ENCODE measurements at places on chromosomes 5 and 9.

GRCh38 chr5:39076757-39077728 lies 2.8 kb upstream of the RICTOR start:
- DNase-seq = no peak

GRCh38 chr5:111337688-111338087 lies 113.5 kb downstream of the CAMK4 start:
- DNase-seq = no peak

DNA sequence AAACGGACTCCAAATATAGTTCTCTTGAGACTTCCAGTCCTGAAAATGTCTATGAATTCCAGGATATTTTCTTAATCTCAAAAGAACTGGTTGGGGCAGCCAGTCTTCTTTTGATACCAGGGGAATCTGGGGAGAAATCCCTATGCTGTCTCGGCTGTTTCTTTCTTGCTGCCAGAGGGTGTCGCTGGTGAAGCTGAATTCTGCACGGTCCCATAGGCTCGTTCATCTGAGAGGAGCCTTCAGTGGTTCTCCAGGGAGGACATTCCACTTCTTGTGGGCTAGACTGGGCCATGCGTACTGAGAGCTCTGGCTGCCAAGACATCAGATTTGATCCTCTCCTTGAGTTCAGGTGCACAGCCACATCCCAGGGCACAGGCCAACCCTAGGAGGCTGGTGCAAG lies 155.0 kb upstream of the CLINT1 start:
- DNase-seq = no peak

DNA sequence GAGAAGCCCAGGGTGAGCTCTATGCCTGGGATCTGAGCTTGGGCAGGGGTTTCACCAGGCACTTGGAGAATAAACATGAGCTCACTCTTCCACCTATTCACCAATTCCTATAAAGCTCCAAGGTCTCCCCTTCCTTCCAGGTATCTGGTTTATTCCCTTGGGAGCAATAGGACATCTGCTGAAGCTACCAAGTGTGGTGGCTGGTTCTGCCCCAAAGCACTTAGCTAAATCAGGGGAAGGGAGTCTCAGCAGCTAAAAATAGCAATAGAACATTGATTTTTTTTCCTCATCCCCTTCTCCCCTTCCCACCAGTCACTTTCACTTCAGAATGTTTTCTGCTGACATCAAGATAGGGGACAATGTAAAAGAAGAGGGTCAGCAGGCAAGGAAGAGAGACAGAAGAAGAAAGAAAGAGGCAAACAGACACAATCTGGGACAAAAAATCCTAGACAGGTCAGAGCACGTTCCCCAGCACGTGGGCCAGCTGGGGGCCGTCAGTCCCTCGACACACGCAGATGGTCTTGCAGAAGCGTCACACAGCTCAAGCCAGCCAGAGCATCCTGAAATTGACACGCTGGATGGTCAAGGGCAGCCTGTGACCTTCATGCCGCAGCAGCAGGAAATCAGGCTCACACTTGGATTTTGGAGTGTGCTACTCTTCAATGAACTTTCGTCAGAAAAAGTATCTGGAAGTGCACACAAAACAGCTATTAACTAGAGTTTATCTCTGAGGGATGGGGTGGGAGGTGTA lies 176.0 kb downstream of the ZNF608 start:
- no peak for DNase-seq

DNA sequence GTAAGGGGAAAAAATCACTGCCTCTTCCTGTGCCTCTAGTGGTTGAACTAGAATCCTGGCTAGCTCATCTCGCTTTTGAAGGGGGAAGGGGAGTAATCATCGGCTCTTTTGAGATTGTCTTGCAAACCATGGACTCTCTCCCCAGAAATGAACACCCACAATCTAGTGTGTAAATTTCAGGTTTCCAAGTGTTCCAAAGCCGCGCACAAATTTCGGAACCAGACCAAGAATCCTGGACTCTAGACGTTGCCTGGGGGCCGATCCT lies 4.9 kb upstream of the FOXE1 start:
- no peak for DNase-seq

- no peak for DNase-seq
Measured at GRCh38 chr9:86027767-86028166, 71.6 kb downstream of the GOLM1 start.

GRCh38 chr5:64685866-64686265 lies 4.4 kb upstream of the SHISAL2B start:
- no peak for DNase-seq

- DNase-seq = no peak
Measured at GRCh38 chr5:6492934-6493333, 44.3 kb downstream of the UBE2QL1 start.

DNA sequence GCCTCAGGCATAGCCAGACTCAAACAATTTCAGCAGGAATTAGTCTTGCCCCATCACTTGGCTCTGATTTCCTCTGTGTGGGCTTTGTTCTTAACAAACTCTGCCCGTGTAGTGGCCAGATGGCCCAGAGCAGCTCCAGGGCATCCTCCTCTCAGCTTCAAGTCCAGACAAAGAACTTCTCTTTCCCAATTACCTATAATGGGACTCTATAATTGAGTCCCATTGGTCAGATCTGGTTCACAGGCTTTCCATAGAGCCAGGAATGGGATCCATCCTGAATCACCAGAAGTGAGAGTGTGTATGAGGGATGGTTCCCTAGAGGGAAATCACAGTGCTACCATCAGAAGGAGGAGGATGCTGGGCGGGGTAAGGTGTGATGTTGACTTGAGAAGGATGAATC lies 515.8 kb downstream of the KIF4B start:
- no peak for DNase-seq

GRCh38 chr5:128341056-128341455 lies 197.0 kb downstream of the FBN2 start:
- DNase-seq = no peak

GRCh38 chr5:20331826-20332225 lies 343.8 kb upstream of the CDH18 start:
- no peak for DNase-seq

- no peak for DNase-seq
Measured at GRCh38 chr5:95919658-95920057, 42.0 kb downstream of the ELL2 start.

- DNase-seq = no peak
Measured at GRCh38 chr5:111399113-111399512, 113.2 kb downstream of the STARD4 start.

DNA sequence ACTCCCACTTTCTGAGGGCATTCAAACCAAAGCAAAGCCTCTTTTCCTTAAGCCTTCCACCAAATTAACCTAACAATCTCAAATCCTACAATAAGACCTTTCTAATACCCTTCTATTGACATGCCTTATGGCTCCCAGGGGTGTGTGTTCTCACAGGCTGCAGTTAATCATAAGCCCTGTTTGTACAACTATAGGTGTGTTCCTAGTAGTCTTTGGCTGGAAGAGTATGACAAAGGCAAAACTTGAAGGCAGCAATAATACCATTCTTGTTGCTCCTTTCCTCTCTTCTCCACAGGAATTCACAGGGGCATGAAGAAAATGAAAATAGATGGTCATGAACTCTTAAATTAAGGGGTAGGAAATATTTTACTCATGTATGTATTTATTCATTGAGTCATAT lies 10.9 kb upstream of the FBXO38 start:
- DNase-seq = no peak

- DNase-seq = no peak
Measured at GRCh38 chr5:169440107-169440705, 139.3 kb upstream of the SLIT3 start.

- DNase-seq = no peak
Measured at GRCh38 chr9:107895501-107896001, 406.0 kb upstream of the KLF4 start.

DNA sequence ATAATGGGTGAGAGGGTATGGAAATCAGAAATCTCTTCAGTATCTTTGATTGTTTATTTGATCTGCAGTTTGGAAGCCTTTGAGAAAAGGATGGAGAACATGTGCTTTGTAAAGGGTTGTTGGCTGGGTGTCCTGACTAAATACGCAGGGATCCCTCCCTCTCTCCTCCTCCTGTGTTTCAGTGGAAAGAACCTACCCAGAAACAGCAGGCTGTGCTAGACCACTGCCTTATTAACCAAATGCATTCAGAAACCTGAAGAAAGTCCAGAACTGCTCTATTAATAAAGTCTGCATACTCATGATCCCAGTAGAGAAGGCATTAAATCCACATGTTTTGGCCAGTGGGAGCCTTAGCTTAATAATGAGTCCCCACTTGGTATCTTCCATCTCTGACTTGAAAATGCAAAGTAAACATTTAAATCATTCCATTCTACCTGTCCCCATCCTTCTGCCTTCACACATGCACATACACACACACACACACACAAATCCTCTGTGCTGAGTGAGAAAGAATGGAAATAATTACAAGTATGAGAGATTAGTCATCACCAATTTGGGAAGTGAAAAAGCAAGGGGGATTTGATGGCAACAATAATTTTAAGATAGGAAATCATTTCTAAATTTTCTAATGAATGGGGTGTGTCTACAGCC lies 10.0 kb upstream of the LECT2 start:
- no peak for DNase-seq

DNA sequence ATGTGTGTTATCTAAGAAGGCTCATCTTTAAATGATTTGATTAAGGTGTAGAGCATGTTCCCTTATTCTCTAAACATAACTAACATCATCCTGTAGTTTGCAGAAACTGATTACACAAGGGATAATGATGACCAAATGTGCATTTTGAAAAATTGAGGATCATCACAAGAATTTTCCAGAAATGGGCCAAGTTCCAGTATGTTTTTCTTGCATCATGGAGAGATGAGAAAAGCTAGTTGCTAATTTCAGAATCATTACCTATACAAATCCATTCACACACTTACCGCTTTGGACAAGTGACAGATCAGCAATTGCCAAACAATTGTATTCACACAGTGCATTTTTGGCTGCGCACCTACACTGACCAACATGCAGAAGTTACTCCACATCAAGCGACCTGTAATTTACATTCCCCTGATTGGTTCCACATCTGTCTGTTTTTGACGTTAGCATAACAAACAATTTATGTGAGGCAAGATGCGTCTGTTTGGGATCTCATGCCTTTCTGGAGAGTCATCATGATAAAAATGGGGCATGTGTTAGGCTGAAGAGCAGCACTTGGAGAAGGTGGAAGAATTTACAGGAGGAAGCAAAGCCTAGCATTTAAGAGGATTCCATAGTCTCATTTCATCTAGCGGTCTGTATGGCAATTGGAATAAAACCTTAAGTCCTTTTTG lies 2.8 kb upstream of the BNC2 start:
- no peak for DNase-seq

DNA sequence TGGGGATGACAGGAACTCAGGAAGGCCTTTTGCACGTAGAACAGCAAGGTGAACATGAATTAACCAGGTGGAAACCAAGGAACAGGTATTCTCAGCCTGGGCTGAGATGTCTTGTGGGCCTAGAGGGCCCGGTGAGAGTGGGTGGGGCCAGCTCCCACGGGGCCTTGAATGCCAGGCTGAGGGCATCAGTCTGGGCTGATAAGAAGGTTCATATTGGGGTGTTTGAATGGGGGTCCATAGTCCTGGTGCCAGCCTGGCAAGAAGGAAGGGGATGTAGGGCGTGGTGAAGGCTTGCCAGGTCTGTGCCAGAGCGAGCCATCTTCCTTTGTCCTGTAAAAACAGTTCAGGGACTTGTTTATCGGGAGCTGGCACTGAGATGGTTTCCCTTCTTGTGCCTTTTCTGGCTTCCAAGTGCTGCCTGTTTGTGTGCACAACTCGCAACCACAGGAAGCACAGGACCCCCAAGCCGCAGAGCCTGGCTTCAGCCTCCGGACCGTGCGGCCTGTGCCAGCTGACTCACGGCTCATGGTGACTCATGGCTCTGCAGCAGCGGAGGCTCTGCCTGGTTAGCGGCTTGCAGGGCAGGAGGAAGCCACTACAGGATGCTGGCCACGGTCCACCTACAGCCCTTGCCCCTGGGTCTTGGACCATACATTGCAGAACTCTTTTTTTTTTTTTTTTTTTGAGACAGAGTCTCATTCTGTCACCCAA lies 2.4 kb downstream of the CARD19 start:
- peak; percentile 41 for DNase-seq

- no peak for DNase-seq
Measured at GRCh38 chr9:120854596-120855327, 12.0 kb upstream of the PSMD5 start.

DNA sequence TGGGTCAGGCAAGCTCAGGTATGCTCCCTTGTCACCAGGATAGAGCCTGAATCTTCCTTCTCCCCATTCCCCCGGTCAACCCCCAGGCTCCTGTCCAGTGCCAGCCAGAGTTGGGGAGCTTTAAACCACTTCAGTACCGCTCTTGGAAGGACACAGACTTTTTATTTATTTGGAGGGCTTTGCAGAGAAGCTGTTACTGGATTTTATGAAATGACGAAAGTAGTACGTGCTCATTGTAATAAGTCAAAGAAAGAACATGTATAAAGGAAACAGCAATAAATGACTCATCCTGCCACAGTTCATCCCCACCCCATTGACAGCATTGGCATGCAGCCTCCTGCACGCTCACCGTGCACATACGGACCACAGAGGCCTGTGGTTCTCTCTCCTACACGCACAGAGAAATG lies 230.3 kb downstream of the AUH start:
- DNase-seq = peak; percentile 24

DNA sequence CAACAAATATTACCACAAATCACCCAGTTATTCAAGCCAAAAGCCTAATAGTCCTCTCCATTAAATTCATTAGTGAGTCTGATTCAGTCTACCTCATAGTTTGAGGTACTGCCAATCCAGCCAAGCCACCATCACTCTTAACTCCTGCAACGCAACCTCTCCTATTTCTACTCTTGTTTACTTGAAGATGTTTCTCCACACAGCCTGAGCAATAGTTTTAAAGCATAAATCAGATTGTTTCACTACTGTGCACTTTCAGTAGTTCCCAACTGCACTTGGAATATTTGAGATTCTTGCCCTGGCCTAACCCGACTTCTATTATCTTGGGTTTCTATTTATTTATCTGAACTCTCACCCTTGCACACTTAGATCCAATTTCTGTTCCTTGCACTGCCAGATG lies 85.5 kb downstream of the YIPF5 start:
- no peak for DNase-seq

DNA sequence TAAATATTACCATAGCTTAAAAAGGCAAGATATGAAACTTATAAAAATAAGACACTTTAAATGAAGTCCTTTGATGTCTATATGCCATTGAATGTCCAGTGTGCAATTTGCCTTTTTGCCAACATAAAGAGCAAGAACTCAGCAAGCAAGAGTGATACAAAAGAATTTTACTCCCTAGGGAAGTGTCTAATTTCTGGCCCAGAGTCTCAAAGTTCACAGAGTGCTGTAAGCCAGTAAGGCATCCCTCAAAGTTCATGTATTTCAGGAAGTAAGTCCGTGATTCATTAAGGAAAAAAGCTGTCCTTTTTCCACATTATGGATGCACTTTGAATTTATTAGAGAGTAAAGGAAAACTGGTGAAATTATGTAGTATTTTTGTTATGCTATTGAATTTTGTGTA lies 185.2 kb downstream of the CCDC171 start:
- no peak for DNase-seq

DNA sequence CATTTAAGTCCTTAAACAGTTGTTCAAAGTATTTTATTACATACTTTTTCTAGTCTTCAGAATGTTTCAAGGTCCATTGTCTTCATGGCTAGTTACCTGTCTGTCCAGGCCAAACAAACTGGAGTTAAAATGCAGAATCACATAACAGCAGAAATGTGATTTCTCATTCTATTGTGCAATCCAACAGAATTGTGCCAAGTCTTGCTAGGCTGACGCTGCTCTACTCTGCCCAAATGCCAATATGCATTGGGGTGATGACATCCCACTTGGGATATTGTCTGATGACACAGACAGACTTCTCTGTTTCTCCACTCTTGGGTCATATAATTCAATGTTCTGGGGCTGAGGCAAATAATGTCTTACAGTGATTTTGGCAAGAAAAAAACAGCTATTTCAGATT lies 5.2 kb upstream of the SLC22A5 start:
- no peak for DNase-seq

GRCh38 chr5:132425009-132425937 lies 55.8 kb downstream of the SLC22A5 start:
- peak; percentile 77 for DNase-seq
